ENCODE measurements at places on chromosomes 2 and 18.
A peak's percentile ranks its signal among the peaks of the same experiment; 100 is the strongest.

DNA sequence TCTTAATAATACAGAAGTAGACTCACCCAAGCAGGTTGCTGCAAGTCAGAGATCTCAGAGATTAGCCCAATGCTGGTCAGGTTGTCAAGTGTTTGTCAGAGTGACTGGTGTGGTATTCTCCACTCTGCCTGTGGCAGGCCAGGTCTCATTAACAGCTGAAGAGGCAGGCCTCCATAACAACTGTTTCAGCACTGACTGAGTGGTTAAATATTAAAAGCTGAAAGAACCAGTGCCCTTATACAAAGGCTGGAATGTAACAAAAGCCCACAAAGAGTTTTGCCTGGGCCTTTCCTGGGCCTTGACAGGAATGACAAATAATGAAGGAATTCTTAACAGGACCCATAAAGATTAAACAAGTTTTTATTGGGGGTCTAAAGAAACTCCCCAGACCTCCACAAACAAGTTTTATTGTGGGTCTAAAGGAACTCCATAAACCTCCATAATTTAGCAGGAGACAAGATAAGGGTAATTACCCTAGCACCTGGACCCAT lies 26.8 kb downstream of the SULT1C2 start:
- no peak for DNase-seq

GRCh38 chr18:24432618-24433017 lies 6.1 kb downstream of the IMPACT start:
- DNase-seq = no peak

DNA sequence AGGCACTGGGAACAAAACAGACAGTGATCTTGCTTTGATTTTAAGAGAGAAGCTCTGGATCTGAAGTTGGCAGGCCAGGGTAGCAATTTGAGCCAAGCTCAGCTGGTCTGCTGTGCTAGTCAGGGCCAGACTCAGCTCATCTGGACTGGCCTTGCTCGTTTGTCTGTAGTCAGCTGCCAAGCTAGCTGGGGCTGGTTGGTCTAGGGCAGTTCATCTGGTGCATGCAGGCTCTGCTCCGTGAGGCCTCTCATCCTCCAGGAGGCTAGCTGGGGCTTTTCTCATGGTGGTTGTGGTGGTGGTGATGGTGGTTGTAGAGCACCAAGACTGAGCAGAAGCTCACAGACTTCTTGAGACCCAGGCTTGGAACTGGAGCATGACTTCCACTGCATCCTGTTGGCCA lies 10.3 kb downstream of the FBLN7 start:
- no peak for DNase-seq

DNA sequence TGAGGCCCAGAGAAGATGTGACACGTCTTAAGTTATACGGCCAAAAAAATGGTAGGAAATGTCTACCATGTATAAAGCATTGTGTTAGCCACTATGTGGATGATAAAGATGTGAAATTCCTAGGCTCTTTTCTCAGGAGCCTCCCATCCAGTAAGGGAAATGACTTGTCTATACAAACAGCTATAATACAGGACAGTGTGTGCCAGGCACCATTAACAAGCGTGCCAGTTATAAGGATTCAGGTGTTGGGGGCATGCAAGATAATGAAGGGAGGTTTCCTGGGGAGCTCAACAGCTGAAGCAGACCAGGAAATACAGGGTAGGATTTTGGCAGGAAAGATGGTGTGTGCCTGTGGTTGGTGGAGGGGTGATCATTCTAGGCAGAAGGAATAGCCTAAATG lies 37.6 kb downstream of the ALPK2 start:
- DNase-seq = no peak

GRCh38 chr2:105655244-105655643 lies 89.5 kb upstream of the NCK2 start:
- DNase-seq = no peak

- peak; percentile 44 for DNase-seq
Observed at GRCh38 chr2:42974721-42975717, 182.6 kb upstream of the HAAO start.

DNA sequence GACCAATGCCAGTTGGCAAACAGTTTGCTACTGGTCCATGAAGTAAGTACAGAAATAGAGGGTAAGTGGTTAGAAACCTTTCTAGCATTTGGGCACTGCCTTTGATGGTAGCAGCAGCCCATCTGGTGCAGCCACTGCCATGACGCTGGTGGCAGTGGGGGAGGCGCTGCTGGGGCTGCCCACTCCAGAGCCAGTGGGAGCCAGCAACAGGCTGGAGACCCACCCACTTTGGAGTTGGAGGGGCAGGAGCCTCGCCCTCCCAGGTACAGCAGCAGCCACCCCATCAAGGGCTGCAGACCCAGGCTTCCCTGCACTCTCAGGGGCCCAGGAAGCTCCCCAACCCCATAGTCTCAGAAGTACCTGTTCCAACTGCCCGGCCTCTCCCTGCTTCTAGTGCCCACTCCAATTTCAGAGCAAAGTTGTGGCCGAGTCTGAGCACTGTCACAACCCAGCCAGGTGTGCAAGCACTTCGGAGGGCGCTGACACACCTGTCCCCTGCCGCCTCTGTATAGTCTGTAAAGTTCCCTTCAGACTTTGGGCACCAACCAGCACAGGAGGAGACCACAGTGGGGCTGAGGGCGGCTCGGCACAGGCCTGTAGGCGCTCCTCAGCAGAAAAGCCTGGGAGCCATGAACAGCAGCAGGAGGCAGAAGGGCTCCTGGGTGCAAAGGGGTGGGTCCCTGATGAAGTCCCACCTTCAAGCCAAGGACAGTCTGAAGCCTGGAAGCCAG lies 125.6 kb upstream of the CCDC150 start:
- no peak for DNase-seq

GRCh38 chr2:76296438-76296837 lies 585.7 kb upstream of the GCFC2 start:
- no peak for DNase-seq

DNA sequence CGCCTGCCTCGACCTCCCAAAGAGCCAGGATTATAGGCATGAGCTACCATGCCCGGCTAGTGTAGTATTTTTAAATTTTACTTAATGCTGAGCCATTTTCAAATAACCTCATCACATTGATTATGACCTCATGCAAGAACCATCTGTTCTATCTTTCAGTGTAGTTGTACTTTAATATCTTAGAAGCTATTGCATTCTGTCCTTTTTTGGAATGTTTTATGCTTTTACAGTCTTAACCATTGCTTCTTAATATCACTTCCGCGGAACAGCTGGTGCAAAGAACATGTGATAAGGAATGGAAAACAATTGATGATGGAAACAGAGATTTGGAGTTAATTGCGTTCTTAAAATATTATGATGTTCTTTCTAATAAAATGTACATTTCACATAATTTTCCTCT lies 2.7 kb downstream of the GEN1 start:
- no peak for DNase-seq

GRCh38 chr2:185825557-185825956 lies 87.0 kb downstream of the FSIP2 start:
- no peak for DNase-seq

GRCh38 chr18:10791169-10791831 lies 265.5 kb downstream of the NAPG start:
- no peak for DNase-seq

- DNase-seq = no peak
Observed at GRCh38 chr2:163834841-163835240, 99.0 kb upstream of the FIGN start.

GRCh38 chr2:147806846-147807245 lies 38.0 kb upstream of the ACVR2A start:
- no peak for DNase-seq

DNA sequence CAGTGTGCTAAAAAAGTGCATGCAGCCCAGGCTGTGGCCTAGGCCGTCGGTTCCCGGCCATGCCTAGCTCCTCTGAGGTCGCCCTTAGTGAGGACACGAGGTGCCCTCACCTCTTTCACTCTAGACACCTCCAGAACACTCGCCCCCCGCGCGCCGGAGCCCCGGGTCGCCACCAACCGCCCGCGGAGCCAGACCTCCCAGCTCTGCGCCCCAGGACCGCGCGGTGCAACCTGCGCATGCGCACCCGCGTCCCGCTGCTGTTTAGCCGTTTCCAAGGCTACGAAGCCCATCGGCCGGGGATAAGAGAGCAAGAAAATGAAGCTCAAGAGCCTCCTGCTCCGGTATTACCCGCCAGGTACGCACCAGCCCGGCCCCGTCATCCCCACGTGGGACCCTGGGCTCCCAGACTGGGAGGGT lies at the start of gene DAW1:
TSS of gene DAW1 (plus strand) at position 257 of the 417 bp plus-strand sequence. CDS start at position 316, 59 bp downstream.
- DNase-seq = peak; percentile 56

GRCh38 chr2:39608686-39609441 lies 56.9 kb upstream of the TMEM178A start:
- DNase-seq = no peak

- DNase-seq = no peak
Observed at GRCh38 chr2:240288087-240288521, 147.4 kb upstream of the GPC1 start.

GRCh38 chr2:26756337-26756736 lies 7.7 kb upstream of the SLC35F6 start:
- DNase-seq = no peak

GRCh38 chr2:5885451-5886173 lies 193.4 kb downstream of the SOX11 start:
- DNase-seq = no peak

GRCh38 chr2:37321029-37321682 lies 3.5 kb downstream of the PRKD3 start:
- DNase-seq = no peak

GRCh38 chr2:169038338-169038757 lies 7.2 kb upstream of the ABCB11 start:
- no peak for DNase-seq

DNA sequence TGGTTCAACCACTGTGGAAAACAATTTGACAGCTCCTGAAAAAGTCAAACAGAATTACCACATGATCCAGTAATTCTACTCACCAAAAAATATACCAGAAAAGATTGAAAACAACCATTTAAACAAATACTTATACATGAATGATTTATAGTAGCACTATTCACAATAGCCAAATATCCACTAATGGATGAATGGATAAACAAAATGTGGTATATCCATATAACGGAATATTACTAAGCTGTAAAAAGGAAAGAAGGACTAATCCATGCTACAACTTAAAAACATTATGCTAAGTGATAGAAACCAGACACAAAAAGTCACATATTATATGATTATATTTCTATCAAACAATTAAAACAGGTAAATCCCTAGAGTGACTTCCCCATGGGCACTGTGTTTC lies 131.5 kb downstream of the SPOPL start:
- no peak for DNase-seq

GRCh38 chr18:62438018-62438329 lies 84.9 kb upstream of the ZCCHC2 start:
- no peak for DNase-seq

- no peak for DNase-seq
Observed at GRCh38 chr2:171344182-171344581, 89.6 kb downstream of the METTL8 start.

GRCh38 chr2:134362152-134362668 lies 108.3 kb downstream of the MGAT5 start:
- DNase-seq = no peak

DNA sequence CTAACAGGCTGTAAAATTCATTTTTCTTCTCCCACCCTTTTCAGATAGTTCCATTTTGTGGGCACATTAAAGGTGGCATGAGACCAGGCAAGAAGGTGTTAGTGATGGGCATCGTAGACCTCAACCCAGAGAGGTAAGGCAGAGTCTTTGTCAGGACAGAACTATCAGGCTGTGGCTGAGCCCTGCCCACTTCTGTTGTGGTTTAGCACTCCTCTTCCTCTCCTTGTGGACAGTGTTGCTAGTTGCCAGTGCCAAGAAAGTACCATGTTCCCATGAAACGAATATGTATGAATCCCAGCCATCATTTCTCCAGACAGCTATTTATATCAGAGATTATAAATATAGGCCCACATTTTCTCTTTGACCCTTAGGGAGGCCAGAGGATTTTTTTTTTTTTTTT lies 1.6 kb downstream of the LGALSL start:
- DNase-seq = no peak

DNA sequence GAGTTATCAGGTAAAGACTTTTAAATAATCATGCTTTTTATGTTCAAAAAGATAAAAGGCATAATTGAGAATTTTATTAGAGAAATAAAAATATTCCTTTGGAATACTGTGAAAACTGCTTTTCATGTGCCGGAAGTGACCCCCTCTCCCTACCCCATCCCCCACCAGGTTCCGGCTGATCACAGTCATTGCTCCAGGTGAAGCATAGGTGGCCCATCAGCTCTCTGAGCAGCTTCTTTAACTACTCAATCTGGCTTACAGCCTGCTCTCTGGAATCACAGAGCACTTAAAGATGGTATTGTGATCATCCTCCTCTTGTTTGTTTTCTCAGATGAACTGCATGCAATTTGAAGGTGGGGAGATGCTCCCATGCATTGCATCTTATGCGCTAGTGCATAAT lies 257.7 kb downstream of the EN1 start:
- no peak for DNase-seq

GRCh38 chr2:146138820-146139219 lies 1618.9 kb upstream of the ZEB2 start:
- no peak for DNase-seq

- DNase-seq = peak; percentile 8
Observed at GRCh38 chr2:234102112-234102511, 51.6 kb downstream of the SPP2 start.

GRCh38 chr2:17299891-17300540 lies 218.2 kb downstream of the RAD51AP2 start:
- DNase-seq = no peak

DNA sequence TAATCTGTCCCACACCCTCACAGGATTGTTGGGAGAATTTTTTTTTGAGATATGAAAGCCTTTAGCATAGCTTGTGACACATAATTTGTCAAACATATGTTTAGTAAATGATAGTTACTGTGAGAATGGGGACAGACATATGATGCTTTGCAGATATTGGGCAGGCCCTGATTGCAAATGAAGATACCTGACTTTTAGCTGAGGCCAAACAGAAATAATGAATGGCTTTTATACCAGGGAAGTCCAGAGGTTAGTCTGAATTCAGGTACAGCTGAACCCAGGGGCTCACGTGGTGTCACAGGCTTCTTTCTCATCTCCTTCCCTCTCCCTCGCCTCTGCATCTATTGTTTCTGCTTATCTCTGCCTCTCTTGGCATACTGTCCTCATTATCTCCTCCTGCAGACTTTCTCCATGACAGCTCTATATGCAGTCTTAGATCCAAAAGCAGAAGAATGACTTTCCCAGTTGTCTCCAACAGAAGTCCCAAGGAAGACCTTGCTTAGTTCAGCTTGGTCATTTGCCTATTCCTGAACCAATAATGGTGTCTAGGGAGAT lies 4.9 kb upstream of the WNT10A start:
- DNase-seq = no peak

- no peak for DNase-seq
Observed at GRCh38 chr18:61600422-61600821, 267.2 kb downstream of the CDH20 start.

DNA sequence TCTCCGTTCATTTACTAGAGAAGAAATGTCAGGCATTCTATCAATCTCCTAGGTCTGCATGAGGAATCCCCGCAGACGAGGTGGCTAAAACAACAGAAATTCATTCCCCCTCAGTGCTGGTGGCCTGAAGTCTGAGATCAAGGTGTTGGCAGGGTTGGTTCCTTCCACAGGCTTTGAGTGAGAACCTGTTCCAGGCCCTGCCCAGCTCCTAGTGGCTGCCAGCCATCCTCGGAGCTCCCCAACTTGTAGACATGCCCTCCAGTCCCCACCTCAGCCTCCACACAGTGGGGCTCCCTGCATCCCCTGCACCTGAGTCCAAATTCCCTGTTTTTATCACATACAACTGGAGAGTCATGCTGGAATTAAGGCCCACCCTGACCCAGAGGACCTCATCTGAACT lies 145.3 kb upstream of the ALKAL2 start:
- DNase-seq = no peak

GRCh38 chr2:191636235-191636543 lies 41.7 kb upstream of the NABP1 start:
- no peak for DNase-seq

All from NCI-H2081 (cell line).